Mesothelial cell of epicardium (in vitro differentiated cells): ENCODE measurements at places on chromosomes 1 and 21.

- no peak for DNase-seq
Measured at GRCh38 chr21:36603221-36603620, 95.7 kb upstream of the SIM2 start.

DNA sequence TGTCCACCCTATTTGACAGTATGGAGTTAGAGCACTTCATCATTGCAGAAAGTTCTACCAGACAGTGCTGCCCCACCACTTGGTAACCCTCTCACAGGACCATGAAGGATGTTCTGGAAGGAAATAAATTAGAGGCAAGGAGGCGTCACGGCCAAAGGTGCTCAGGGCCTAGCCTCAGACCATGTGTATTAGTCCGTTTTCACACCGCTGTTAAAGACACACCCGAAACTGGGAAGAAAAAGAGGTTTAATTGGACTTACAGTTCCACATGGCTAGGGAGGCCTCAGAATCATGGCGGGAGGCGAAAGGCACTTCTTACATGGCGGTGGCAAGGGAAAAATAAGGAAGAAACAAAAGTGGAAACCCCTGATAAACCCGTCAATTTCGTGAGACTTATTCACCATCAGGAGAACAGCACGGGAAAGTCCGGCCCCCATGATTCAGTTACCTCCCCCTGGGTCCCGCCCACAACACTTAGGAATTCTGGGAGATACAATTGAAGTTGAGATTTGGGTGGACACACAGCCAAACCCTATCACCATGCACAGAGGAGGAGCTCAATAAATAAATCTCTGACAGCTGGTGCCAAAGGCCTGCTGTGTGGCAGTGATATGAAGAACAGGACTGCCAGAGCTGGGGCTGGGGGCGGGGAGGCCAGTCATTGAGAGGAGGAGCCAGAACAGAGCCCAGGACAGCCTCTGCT, 75.8 kb downstream of the FHAD1 start:
- no peak for DNase-seq

GRCh38 chr1:14804626-14805025, 206.1 kb downstream of the KAZN start:
- DNase-seq: no peak

DNA sequence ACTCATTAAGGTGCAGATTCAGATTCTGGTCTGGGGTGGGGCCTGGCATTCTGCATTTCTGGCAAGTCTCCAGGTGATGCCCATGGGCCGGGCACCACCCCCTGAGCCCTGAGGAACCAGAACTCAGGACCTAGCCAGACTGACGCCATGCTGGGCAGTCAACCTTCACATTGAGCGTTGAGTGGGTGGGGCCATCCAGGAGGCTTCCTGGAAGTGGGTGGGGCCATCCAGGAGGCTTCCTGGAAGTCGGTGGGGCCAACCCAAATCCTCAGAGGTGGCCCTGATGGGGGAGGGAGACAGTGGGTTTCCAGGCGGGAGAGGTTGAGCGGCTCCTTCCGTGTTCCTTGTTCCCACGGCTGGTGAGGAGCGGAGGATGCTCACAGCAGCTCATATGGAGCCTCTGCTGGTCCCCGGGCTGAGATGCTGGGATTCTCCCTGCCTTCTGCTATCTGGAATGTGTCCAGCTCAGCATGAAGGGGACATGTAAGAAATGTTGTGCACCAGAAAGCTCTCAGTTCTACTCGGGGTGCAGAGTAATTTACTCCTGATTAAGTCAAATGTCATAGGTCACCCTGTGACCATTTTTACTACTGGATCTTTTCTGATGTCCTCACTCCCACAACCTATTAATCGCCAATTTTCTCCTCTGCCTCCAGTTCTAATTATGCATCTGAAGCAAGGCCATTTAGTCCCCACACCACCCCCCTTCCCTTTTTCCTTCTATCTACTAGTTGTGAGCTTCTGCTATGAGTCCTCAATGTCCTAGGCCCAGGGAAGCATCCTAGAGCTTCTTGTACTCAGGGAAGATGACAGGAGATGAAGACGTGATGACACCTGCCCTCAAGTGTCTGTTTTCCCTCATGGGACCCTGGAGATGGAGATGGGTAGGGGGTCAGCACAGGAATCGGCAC, 435.4 kb downstream of the PTPRU start:
- no peak for DNase-seq

DNA sequence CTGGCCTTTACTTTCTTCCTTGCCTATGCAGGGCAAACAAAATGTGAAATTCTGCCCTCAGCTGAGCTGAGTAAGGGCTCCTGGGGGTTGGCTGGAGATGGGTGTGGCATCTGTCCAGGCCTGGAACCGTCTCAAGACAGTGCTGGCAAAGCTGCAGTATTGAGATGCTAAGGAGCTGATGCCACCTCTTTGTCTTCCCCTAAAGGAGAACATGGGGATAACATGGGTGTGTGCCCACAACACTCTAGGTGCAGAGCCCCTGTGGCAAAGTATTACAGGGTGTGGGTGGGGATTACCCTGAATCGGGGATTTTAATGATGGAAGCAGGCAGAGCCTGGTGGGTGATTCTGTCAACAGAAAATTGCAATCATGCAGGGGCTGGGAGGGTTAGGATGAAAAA, 2.5 kb upstream of the ST3GAL3 start:
- no peak for DNase-seq

- DNase-seq: no peak
Measured at GRCh38 chr1:17569200-17570139, 30.0 kb downstream of the ARHGEF10L start.

GRCh38 chr1:171798765-171799164, 17.3 kb downstream of the METTL13 start:
- DNase-seq: no peak

DNA sequence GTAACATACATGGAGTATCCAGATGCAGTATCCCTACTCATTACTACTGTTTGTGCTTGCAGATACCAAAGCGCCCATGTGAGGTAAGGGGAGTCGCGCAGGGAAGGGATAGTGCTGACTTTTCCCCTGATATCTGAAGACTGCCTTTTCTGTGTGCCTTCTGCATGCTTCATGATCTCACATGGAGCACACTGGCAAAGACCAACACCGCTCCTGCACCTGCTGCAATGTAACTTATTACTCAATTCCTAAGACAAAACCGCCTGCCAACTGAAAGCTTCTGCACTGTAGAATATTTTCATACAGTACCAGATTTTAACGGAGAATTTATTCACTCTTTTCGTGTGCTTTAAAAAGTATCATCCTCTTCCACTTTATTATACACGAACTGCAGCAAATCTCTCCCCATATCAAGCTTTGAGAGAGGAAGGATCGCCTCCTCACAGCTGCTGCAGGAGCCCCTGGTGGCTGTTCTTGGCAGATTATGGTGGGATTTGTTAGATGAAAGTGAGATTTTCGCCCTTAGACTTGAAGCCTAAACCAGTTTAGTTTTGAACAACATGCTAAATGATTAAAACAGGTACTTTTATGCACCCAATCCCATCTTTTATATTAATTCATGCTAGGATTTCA, 99.1 kb downstream of the PTPN14 start:
- no peak for DNase-seq

GRCh38 chr1:56481140-56481694, 98.1 kb downstream of the PLPP3 start:
- DNase-seq: no peak

- no peak for DNase-seq
Measured at GRCh38 chr1:44315521-44315920, 39.5 kb downstream of the ERI3 start.

GRCh38 chr1:38917772-38918171, 23.9 kb downstream of the RHBDL2 start:
- DNase-seq: no peak

- DNase-seq: no peak
Measured at GRCh38 chr1:153291514-153291913, 21.2 kb downstream of the PGLYRP3 start.

GRCh38 chr1:211261229-211261628, 2.1 kb downstream of the RCOR3 start:
- DNase-seq: no peak

DNA sequence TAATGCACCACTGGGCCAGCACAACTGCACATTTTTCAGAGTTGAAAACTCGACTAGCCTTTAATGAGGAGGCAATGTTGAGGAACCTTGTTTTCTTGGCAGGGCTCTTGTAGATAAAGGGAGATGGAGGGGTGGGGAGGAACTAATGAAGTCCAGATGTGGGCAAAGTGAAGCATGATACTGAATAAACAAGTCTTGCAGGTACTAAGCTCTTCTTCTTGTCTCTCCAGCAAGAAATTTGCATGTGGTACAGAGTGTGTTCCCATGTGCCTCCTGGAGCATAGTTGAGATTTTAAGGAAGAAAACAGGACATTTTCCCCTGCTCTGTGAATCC, 47.0 kb downstream of the PLPP3 start:
- DNase-seq: no peak

- no peak for DNase-seq
Measured at GRCh38 chr1:89285745-89286380, 13.2 kb upstream of the GBP5 start.

DNA sequence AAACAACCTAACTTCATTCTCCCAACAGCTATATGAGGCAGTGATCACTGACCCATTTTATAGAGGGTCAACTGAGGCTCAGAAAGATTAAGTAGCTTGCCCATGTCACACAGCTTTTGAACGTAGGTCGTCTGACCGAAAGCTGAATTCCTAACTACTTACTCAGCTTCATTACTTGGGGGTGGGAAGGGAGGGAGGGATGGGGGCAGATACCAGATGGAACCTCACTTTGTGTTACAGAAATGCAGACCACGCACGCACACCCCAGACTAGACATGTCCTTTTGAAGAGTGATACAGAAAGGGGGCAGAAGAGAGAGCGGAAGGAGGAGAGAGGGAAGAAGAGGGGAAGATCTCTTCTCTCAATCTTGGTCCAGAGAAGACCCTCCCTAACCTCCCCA, 2.3 kb downstream of the ADGRB2 start:
- no peak for DNase-seq

DNA sequence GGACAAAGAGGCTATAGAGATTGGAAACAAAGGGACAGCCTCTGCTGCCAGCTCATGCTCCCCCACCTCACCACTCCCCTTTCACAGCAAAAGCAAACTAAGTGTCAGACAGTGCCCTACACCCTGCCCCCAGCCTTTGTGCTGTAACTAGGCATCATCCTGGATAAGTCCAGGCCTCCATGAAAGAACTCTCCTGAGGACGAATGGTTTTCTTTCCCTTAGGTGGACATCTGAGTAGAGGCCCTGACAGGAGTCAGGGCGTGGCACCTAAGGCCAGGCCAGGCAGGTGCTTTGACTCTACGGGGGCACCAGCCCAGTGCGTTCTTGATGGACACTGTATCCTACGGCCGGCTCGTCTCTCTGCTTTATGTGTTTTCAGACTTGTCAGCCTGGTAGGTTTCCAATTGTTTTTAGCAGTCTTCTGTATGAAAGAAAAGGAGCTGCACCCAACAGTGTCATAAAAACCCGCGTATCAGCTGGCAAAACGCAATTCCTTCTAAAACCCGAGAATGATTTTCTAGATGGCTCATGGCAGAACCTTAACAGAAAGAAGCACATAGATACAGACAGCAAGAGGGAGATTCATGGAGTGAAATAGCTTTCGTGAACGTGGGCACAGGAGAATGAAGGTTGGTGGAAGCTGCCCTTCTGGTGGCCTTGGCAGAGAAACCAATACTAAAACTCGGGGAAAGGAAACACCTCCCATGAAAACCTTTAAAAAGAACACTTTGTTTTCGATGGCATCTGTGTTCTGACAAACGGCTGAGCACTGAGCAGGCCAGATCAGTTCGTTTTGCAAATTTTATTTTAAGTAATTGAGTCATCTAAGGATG, 51.7 kb upstream of the AJAP1 start:
- DNase-seq: no peak

- peak; percentile 69 for DNase-seq
Measured at GRCh38 chr1:43565600-43566360, 35.1 kb downstream of the PTPRF start.

- no peak for DNase-seq
Measured at GRCh38 chr1:171965777-171966176, 124.5 kb downstream of the DNM3 start.

DNA sequence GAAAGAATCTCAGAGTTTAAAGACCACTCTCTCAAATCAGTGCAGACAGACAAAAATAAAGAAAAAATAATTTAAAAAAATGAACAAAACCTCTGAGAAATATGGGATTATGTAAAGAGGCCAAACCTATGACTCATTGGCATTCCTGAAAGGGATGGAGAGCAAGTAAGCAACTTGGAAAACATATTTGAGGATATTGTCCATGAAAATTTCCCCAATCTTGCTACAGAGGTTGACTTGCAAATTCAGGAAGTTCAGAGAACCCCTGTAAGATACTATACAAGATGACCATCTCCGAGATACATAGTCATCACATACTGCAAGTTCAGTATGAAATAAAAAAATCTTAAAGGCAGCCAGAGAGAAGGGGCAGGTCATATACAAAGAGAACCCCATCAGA, 43.7 kb upstream of the IVNS1ABP start:
- no peak for DNase-seq

DNA sequence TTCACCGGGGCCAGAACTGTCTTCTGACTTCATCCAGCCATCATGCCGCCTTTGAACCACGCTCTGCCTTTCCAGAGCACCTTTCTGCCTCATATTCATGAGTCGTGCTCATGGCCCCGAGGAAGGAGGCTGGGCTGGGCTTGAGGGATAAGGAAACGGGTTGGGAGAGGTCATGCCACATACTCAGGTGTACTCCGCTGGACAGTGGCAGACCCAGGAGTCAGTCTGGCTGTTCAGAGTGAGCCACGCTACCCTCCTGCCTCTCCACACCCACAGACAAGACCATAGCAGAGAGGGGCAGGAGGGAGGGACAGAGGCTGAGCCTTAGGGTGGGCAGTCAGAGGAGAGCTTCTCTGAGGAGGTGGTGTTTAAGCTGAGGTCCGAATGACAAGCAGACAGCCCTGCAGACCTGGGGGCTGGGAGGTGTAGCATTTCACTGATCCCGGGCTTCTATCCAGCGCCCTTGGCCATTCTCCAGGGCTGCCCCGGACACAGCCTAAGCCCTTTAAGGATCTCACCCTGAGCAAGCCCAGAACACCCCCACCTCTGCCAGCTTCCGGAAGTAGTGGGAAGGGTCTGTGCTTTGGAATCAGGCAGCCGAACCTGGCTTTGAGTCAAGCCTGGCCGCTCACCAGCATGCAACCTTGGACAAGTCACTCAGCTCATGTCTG, 102.3 kb downstream of the LACTBL1 start:
- no peak for DNase-seq

- no peak for DNase-seq
Measured at GRCh38 chr1:206551986-206552326, 44.6 kb downstream of the RASSF5 start.

DNA sequence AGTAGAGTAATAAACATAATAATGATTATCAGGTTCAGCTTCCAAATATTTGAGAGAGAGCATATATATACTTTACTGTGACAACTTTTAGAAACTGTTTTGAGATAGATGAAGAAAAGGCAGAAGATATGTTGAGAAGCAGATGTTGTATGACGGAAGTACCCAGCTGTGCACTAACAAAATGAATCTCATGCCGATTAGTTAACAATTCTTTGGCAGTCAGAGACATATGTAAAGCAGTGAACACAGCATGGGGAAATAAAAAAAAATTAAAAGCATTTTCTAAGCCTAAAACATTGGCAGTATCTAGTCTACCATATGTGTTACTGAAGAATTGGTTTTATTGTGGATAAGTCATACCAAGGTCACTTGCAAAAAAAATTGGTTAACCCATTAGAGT, 51.8 kb downstream of the MAGI3 start:
- no peak for DNase-seq

- DNase-seq: no peak
Measured at GRCh38 chr1:234617131-234617985, 7.4 kb upstream of the IRF2BP2 start.
